ENCODE measurements at places on chromosomes 4 and X. TPM values are rescaled to one million over a fixed set of nuclear protein-coding genes. Genes with fewer than 3 reads are reported as not detected.

ASB12 gene
- total RNA-seq = 0.21 TPM

DNA sequence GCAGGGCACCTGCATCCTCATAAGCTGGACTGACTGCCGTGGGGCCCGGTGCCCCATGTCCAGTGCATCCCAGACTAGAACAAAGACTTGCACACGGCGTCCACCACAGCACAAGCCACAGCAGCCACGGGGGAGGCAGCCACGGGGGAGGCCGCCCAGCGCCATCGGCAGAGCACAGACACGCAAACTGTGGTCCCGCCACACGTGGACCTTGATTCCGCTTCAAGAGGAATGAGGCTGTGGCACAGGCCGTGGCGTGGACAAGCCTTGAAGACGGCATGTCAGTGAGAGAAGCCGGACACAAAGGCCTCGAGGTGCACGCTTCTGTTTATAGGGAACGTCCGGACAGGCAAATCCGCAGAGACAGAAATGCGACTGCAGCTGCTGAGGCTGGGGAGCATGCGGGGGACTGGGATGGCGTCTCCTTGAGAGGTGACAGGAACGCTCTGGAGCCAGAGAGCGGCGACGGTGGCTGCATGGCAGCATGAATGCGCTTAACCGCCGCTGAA lies 10.1 kb upstream of the CPLX1 start:
- no peak for DNase-seq

DNA sequence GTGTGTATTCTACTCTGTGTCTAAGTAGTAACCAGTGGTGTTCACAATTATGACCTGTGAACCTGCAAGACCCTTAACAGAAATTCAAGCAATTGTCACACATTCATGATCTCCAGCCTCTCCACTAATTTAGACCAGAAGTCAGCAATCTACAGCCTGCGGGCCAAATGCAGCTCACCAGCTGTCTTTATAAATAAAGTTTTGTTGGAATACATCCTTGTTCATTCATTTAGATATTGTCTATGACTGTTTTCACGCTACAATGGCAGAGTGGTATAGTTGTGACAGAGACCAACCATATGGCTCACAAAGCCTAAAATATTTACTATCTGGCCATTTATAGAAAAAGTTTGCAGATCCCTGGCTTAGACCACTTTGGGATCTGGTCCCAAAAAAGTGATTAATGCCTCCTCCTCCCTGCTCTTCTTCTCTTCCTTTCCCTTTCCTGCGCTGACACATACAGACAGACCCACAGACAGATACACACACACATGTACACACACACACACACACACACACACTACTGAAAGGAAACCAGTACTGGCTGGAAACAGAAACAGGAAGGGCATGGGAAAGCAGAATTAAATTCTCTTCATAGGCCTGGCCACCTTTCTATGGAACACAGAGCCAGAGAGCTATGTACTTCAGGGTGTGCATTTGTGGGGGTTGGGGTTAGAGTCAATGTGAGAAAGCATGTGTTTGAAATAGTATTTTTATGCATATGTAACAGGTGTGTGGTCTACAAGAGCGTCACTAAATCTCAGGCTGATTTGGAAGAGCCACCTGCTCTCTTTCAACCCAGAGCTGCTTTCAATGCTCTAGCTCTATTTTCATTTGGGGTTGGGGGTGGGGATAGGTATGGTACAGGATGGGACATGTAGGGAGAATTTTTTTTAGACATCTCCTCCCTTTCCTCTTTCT lies 49.7 kb upstream of the TMEM164 start:
- DNase-seq = no peak

GRCh38 chrX:103825881-103826280 lies 6.2 kb downstream of the RAB9B start:
- DNase-seq = no peak

DNA sequence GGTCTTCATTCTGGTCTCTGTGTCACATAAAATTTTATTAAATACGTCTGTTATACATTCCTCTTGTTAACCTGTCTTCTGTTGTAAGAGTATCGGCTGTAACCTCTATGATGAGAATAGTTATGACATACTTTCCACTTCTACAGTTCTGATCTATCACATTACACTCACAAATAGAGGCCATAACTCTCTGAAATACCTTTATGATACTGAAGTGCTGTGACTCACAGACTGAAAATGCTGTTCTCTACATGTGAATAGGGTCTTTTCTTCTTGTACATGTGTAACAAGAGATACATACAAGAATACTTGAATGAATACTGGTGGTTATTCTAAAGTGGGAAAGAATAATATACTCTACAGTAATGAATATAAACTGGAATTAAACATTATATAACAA lies 1047.6 kb downstream of the TECRL start:
- DNase-seq = no peak

GYPE gene
- total RNA-seq = 2.3 TPM

DNA sequence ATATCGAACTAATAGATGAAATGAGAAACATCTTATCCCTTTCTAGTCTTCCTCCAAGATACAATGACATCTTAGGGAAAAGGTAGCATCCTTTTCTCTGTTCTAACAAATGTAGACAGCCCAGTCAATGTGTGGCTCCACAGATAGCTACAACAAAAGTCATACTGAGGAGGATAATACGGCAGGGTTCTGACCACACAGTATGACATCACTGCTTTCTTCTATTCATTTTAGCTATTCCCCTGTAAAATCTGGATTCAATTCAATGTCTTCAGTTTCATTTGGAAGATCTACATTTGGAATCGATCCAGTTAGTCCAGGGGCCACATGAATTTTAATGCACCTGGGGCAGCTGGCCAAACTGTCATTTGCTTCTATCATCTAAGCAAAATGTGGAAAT lies 51.4 kb downstream of the ENOX2 start:
- no peak for DNase-seq

DNA sequence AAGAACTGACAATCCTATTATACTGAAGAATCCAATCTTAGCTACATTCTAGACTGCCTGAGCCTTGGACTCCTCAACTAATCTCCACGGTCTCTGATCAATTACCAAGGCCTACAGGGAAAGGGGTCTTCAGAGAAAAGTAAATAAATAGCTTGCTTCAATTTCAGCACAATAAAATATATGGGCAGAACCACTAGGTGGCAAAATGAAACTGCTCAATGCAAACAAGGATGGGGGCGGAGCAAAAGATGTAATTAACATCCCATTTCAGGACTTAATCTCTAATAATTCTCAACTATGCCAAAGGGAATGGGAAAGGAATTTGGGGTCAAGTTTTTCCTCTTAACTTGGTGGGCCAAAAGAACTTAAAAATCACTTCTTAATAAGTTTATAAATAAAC lies 78.4 kb upstream of the MAP3K15 start:
- DNase-seq = no peak

ANKRD50 gene
- total RNA-seq = 149 TPM

- DNase-seq = no peak
Observed at GRCh38 chr4:54898056-54898562, 227.3 kb downstream of the KDR start.

DNA sequence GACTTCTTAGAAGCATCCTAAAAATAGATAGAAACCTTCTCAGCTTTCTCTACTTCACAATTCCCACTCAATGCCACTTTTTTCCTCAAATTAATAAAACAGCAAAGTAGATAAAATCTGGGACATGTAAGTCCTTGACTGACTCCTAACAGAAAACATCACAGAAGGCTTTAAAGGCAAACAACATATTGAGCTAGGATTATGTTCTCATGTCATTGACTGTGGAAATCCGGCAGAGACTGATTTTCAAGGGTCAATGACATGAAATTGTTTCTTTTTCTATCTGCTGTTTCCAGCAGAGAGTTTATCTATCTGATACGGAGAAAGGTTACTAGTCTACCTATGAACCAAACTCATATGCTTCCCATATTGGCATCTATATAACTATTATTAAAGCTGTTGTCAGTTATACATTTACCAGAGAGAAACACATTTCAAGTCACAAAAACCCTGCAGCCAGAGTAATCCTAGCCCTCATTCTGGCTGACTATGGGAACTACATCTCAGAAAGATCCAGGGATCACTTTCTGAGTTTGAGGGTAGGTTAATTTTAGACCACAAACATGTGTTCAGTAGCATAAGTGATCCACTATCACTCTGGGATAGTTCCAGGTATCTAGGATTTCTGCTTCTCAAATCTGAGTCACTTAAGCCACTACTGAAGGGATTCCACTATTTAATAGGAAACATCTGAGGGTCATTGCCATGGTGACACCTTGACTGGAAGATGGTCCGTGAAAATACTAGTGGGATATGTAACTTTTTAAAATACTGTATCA lies 147.6 kb downstream of the PPP3CA start:
- DNase-seq = no peak

DNA sequence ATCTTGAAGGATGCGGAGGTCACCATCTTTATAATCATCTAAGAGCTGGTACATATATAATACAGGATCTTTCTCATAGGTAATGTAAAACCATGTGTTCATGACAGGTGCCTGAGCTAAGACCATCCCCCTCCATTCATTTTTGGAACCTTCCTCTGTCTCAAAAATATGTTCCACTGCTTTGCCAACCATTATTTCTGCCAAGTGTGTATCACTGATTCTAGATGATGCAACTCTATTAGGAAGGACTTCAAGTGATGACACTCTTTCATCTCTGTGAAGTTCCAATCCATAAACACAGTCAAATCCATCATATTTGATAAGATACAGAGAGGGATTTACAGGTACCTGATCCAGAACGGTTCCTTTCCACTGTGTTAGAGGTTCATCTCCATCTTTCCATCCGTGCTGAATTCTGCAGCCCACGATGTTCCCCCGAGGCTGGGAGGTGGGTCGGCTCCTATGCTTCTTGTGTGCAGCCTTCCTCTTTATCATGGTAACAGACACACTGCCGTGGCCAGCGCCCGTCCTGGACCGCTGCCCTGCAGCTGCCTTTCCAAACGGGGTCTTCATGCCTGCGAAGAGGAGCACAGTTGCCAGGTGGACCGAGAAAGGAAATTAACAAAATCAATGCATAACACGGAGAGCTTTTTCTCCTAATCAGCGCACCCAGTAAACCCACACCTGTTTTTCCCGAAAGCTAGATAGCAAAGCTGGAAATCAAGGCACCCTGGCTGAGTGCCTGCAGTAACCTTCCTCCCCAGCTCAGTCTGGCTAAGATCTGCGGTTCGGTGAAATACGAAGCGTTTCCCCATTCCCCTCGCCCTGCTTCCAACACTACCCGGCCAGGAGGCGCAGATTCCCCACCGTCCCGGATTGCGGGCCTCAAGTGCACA lies 718 bp downstream of the SPIN3 start:
- no peak for DNase-seq

GRCh38 chr4:52711272-52711671 lies 40.0 kb downstream of the ERVMER34-1 start:
- DNase-seq = no peak

DNA sequence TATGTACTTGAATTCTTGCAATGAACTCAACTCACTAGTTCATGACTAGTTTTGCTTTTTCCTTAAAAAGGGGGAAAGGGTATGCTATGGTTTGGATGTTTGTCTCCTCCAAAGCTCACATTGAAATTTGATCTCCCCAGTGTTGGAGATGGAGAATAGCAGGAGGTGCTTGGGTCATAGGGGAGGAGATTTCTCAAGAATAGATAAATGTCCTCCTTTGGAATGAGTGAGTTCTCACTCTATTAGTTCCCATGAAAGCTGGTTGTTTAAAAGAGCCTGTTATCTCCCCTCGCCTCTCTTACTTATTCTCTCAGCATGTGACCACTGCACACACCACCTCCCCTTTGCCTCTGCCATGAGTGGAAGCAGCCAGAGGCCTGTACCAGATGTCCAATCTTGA lies 109.4 kb upstream of the INTU start:
- DNase-seq = no peak

GRCh38 chr4:109820563-109820962 lies 5.0 kb downstream of the GAR1 start:
- DNase-seq = no peak

GRCh38 chr4:37648084-37648817 lies 37.9 kb downstream of the RELL1 start:
- no peak for DNase-seq

DNA sequence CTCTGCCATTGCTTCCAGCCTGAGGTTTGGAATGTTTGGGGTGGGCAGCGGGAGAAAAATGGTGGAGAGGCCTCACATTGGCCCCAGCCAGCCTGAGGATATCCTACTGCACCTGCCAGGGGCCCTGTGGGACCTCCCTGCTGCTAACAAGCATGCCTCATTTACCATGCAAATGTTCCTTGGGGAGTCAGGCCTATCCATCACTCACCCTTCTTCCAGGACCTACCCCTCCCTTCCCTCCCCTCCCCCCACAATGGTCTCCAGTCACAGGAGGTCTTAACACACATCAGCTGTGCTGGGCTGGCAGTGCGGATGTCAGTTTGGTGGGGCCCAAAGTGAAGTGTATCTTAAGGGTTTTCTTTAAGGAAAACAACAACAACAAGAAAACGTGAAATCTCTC lies 139.2 kb downstream of the SHOX start:
- DNase-seq = no peak

XIAP gene
- 61.2 TPM for total RNA-seq

FGF5 gene
- total RNA-seq = 0.05 TPM

EVC2 gene
- 9.8 TPM for total RNA-seq

NUDT10 gene
- total RNA-seq = 5.6 TPM

DNA sequence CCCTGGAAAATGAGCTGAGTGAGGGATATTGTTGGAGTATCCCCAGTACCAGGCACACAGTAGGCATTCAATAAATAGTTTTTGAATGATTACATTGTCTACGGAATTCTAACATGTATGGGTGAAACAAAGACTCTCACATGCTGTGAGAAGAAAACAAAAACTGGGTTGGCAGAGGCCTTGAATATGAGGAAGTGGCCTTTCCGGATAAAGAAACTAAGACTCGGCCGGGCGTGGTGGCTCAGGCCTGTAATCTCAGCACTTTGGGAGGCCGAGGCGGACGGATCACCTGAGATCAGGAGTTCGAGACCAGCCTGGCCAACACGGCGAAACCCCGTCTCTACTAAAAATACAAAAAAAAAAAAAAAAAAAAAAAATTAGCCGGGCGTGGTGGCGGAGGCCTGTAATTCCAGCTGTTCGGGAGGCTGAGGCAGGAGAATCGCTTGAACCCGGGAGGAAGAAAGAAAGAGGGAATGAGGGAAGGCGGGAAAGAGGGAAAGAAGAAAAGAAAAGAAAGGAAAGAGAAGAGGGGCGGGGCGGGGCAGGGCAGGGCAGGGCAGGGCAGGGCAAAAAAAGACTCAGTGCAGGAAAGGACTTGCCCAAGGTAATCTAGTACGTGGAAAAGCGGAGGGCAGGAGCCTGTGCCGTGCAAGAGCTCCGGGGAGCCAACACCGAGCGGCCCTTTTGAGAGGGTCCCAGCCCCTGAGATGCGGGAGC lies 689 bp upstream of the TMA16 start:
- DNase-seq = no peak

TRMT44 gene
- total RNA-seq = 17.5 TPM
